ENCODE measurements at places on chromosomes 2 and 18.
A peak's percentile ranks its signal among the peaks of the same experiment; 100 is the strongest.

DNA sequence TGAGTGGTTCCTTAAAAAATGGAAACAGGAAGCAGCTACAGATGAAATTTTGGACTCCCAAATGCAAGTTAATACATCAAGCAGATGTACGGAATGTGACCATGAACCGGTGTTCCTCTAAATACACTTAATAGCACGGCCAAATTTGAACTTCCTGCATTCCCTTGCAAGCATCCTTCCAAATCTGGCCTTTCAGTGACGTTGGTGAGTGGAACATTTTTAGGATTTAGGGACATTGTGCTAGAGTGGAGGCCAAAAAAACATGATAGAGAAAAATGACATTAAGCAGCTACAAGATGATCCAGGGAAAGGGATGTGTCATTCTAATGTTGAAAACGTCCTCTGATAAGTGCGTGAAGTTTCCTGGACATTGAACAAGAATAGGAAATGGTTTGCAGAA is 62.1 kb downstream of the CTAGE1 start:
- no peak for DNase-seq

- DNase-seq = no peak
These were observed 43.3 kb upstream of the LCLAT1 start for GRCh38 chr2:30403592-30404312.

- no peak for DNase-seq
These were observed 120.5 kb upstream of the CXCR4 start for GRCh38 chr2:136238286-136239078.

GRCh38 chr2:231926180-231926741 is at the start of gene NPPC:
Gene NPPC (minus strand): TSS chr2:231926396. CDS start chr2:231926249, 147 bp downstream.
- peak; percentile 33 for DNase-seq

GRCh38 chr2:111171337-111171930 is 50.7 kb downstream of the BCL2L11 start:
- DNase-seq = no peak

DNA sequence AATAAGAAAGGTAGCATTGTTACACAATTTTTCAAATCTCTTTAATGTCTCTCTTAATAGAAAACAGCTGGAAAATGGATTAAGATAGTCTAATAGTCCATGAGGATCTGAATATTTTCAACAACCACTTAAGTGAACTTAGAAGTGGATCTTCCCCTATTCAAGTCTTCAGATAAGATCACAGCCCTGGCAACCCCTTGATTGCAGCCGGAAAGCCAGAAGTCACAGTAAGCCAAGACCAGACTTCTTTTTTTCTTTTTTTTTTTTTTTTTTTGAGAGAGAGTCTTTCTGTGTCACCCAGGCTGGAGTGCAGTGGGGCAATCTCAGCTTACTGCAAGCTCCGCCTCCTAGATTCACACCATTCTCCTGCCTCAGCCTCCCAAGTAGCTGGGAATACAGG is 18.6 kb upstream of the ZC3H15 start:
- no peak for DNase-seq

GRCh38 chr2:180268006-180268405 is 260.9 kb upstream of the CWC22 start:
- DNase-seq = no peak

DNA sequence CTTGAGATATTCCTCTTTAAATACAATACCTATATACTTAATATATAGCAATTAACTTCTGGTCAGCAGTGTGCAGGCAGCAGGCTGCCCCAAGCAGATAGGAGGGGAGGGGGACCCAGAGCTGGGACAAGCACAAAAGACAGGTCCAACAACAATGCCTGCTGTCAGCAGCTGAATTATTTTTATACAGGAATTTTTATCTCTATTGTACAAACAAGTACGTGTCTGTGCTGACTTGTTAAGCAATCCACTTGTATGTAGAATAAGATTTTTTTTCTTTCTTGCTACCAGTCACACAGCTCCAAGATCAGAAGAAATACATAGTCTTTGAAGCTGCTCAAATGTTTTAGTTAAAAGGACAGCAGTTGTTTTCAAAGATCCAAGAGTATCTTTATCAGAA is 16.7 kb downstream of the BCL11A start:
- no peak for DNase-seq

- no peak for DNase-seq
These were observed 367.4 kb downstream of the EPHA4 start for GRCh38 chr2:221204699-221205098.

DNA sequence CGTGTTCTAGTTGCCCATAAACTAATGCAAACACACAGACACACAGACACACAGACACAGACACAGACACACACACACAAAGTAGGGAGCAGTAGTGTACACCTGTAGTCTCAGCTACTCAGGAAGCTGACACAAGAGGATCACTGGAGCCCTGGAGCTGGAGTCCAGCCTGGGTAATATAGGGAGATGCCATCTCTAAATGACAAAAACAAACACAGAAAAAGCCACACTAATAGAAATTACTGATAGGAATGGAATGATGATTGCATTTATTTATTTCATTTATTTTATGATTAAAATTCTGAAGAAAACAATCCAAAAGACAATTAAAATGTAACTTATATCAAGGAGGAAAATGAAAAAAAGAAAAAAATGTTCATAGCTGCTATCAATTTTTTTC is 30.8 kb downstream of the TCF4 start:
- no peak for DNase-seq

GRCh38 chr2:65057054-65057375 is 799 bp downstream of the CEP68 start:
- DNase-seq = no peak

GRCh38 chr2:167972020-167972419 is 275.4 kb downstream of the STK39 start:
- no peak for DNase-seq

DNA sequence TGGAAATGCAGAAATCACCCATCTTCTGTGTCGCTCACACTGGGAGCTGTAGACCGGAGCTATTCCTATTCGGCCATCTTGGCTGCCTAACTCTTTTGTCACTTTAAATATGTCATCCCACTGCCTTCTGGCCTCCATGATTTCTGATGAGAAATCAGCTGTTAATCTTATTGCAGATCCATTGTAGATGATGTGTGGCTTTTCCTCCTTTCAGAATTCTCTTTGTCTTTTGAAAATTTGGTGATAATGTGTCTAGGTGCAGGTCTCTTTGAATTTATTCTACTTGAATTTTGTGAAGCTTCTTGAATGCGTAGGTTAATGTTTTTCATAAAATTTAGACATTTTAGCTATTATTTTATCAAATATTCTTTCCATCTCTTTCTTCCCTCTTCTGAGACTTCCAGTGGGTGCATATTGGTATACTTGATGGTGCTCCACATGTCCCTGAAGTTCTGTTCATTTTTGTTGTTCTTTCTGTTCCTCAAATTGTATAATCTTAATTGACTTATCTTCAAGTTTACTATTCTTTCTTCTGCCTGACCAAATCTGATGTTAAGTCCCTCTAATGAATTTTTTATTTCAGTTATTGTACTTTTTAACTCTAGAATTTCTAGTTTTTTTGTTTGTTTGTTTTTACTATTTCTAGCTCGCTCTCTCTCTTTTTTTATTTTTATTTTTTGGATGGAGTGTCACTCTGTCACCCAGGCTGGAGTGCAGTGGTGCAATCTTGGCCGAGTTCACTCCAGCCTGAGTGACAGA is 90.8 kb upstream of the DLX2 start:
- no peak for DNase-seq

DNA sequence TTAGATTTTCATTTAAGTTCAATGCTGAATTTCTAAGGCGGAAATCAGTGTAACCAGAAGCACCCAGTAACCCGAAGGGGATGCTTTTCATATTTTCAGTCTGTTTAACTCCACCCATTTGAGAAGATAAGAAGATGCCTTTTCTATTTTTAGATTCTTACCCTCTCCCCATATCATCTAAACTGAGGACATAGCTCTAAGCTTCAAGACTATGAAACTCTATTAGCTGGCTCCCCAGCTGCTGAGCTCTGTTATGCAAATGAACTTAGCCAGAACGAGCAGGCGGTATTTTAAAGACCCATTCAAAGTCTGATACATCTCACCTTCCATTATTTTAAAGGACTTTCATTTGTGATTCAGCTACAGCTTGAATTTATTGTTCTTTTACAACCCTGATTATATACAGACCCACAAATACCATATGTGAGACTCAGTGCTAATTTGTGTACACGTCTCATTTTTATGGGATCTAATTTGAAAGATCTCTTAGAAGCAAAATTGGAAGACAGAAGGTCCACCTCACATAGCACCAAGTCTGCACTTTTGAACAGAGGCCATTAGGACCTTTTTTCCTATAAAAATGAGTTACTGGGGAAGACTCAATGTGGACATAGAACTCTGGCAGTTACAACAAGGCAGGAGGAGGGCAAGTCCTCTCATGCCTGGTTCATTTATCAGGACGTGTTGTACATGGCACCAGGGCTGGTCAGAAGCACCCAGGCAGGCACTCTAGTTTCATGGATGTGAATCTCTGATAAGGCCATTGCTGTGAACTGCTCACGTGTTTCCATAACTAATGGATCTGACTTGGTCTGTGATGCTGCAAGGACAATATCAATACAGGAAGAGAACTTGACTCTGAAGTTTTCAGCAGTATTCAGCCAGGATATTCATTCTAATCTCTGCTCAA is 16.3 kb downstream of the CDC42EP3 start:
- no peak for DNase-seq

DNA sequence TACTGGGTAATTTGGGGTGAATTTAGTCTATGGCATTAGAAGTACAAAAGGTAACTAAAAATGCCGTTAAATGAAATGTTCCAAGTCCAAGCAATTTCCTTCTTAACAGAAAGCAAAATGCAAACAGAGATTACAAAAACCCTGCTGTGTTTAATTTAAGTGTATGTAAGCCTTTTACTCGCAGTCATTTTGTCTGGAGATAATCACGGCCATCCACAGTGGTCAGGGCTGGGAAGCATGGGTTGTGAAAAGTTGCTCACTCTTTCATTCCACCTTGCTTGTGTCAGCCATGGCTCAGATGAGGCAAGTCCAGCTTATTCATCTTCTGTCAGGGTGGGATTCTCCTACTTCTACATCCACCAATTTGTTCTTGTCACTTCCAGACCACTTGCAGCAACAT is 983.6 kb upstream of the ZEB2 start:
- no peak for DNase-seq

- DNase-seq = no peak
These were observed 78.4 kb upstream of the ZC3H15 start for GRCh38 chr2:186407611-186408010.

GRCh38 chr2:164764996-164765395 is 76.6 kb downstream of the COBLL1 start:
- no peak for DNase-seq

DNA sequence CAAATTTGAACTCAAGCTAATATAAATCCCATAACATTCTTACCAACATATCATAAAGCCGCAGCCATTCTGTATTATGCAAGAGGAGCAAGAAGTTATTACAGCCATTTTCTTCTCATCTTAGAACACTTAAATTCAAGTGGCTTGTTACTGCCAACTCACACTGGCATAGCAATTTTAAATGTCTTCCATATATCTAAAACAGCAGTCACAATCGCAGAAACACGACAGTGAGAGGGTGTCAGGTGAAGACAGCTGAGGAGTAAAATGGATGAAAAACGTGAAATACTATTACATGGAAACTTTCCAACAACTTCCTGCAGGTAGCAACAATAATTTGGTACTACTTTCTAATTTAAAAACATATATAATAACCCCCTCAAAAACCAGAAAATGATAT is 17.9 kb downstream of the PPP3R1 start:
- DNase-seq = no peak

DNA sequence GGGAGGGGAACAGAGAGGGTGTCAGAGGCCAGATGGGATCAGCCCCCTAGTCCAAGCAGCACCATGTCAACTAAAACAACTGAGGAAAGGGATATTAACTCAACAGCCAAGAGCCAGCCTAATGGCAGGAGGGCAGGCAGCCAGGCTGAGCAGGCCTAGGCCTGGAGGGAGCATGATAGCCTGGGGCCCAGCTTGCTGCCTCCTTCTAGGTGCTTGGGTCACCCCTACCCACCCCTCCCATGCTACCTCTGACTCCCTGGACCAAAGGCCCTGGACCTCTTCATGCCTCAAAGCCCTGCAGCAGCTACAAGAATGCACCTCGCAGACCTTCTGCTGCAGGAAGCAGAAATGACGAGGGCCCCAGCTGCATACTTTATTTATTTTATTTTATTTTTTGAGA is 22.1 kb upstream of the TNS1 start:
- DNase-seq = no peak

DNA sequence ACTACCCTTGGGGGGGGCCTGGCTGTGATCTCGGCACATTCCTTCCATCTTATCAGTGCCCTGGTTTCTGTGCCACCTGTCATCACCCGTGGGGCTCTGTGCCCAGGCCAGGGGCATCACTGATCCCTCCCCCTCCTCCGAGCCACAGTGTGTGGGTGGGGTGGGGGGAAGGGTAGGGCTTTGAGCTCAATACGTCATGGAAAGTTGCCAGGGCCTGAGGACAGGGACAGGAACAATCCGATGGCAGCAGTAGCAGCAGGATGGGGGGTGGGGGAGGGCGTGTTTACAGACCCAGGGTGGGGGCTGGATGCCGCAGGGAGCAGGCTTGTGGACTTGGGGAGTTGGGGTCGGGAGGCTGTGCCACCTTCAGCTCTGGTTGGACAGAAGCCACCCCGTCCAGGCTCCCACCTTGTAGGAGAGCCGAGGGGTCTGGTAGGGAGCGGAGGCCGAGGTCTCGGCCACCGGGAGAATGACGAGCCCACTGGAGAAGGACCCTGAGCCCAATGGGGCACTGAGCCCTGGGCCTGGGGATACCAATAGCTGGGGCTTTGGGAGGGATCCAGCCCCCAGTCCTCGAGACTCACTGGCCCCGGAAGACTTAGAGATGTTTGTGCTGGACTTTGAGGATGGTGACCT is 3.5 kb downstream of the SLC4A3 start:
- DNase-seq = no peak

GRCh38 chr18:37392648-37393047 is 172.9 kb downstream of the CELF4 start:
- DNase-seq = no peak

DNA sequence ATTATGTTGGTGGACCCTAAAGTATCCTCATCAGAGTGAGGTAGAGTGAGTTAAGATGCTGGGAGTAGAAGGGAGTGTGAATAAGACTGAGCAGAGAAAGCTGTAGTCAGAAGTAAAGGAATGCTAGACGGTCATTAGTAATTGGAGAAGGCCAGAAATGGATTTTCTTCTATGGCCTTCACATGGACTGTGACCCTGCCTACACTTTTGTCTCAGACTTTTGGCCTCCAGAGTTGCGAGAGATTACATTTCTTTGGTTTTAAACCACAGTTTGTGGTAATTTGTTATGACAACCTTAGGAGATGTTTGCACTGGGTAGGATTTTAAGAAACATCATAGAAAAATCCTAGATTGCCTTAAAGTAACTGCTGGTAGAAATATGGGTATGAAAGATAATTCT is 1267.7 kb upstream of the TMEFF2 start:
- no peak for DNase-seq

GRCh38 chr2:134122610-134123009 is 131.3 kb upstream of the MGAT5 start:
- DNase-seq = no peak

DNA sequence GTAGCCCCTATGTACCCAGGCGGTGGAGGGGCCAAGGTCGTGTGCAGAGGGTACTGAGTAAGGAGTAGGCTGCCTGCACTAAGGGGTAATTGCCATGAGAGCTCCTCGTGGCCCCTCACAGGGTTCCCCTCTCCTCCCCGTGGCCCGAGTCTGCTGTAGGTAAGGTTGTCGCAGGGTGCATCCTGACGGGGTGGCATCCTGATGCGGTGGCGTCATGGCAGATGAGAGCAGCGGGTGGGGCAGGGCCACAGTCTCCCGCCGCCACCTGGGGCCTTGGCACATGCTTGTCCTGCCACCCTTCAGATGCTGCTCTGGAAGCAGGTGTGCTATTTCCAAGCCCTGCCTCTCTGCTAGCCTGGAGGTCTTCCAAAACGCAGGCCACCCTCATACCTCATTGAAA is 89.7 kb downstream of the EIPR1 start:
- no peak for DNase-seq

All from activated CD8-positive, alpha-beta memory T cell treated with anti-CD3 and anti-CD28 coated beads for 4 hours (primary cell).